ENCODE measurements at places on chromosomes 13 and 19.

DNA sequence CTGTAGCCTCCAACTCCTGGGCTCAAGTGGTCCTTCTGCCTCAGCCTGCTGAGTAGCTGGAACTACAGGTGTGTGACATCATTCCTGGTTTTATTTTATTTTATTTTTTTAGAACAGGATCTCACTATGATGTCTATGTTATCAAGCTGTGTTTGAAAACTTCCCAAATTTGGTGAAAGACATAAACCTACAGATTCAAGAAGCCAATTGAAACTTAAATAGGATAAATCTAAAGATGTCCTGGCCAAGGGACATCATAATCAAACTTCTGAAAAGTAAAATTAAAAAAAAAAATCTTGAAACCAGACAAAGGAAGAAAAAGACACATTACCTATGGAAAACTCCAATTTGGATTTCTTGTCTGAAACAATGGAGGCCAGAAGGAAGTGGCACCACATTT, 23.1 kb upstream of the PDX1 start:
- peaks cover 54% of the 10 kb centered on the region for H3K27me3 ChIP-seq
- H3K27ac ChIP-seq, result no peak overlapping the region
- DNase-seq, result no peak
- no peaks in the 10 kb centered on the region for H3K4me1 ChIP-seq
- H3K4me3 ChIP-seq, result no peak overlapping the region
- H3K36me3 ChIP-seq, result no peaks in the 10 kb centered on the region

GRCh38 chr19:11181488-11181887, 15.9 kb downstream of the KANK2 start:
- H3K4me1 ChIP-seq, result peaks cover 7% of the 10 kb centered on the region
- no peak overlapping the region for H3K27ac ChIP-seq

- H3K27ac ChIP-seq, result no peak overlapping the region
- H3K4me3 ChIP-seq, result no peak overlapping the region
These were observed 837.0 kb downstream of the SLITRK6 start for GRCh38 chr13:84962141-84962750.

GRCh38 chr13:48476215-48476614, 56.7 kb downstream of the RCBTB2 start:
- no peaks in the 10 kb centered on the region for H3K27me3 ChIP-seq
- DNase-seq, result no peak
- no peak overlapping the region for H3K27ac ChIP-seq
- peaks cover 62% of the 10 kb centered on the region for H3K36me3 ChIP-seq

GRCh38 chr19:11166281-11167142, 10.9 kb upstream of the SPC24 start:
- no peak overlapping the region for H3K4me3 ChIP-seq
- H3K4me1 ChIP-seq, result no peaks in the 10 kb centered on the region
- H3K36me3 ChIP-seq, result no peaks in the 10 kb centered on the region
- no peak for DNase-seq
- H3K27ac ChIP-seq, result no peak overlapping the region
- H3K27me3 ChIP-seq, result no peaks in the 10 kb centered on the region

- no peak for DNase-seq
- H3K36me3 ChIP-seq, result no peaks in the 10 kb centered on the region
- no peak overlapping the region for H3K4me3 ChIP-seq
- no peak overlapping the region for H3K27ac ChIP-seq
- H3K27me3 ChIP-seq, result no peaks in the 10 kb centered on the region
- no peaks in the 10 kb centered on the region for H3K4me1 ChIP-seq
These were observed 1782.4 kb upstream of the PCDH20 start for GRCh38 chr13:63198071-63198470.

GRCh38 chr13:100890645-100891044, 216.1 kb upstream of the TMTC4 start:
- DNase-seq, result no peak
- H3K27me3 ChIP-seq, result peaks cover 9% of the 10 kb centered on the region
- no peaks in the 10 kb centered on the region for H3K36me3 ChIP-seq
- H3K27ac ChIP-seq, result no peak overlapping the region
- H3K4me3 ChIP-seq, result no peak overlapping the region
- H3K4me1 ChIP-seq, result no peaks in the 10 kb centered on the region

- no peaks in the 10 kb centered on the region for H3K4me1 ChIP-seq
- no peak overlapping the region for H3K4me3 ChIP-seq
- H3K36me3 ChIP-seq, result no peaks in the 10 kb centered on the region
- DNase-seq, result no peak
- H3K27me3 ChIP-seq, result no peaks in the 10 kb centered on the region
These were observed 827.7 kb upstream of the PCDH9 start for GRCh38 chr13:68057836-68058235.

- no peaks in the 10 kb centered on the region for H3K36me3 ChIP-seq
- H3K27me3 ChIP-seq, result no peaks in the 10 kb centered on the region
- no peak for DNase-seq
- H3K4me1 ChIP-seq, result no peaks in the 10 kb centered on the region
These were observed 855.7 kb downstream of the SLITRK5 start for GRCh38 chr13:88526853-88527215.

- H3K4me3 ChIP-seq, result no peak overlapping the region
- H3K27me3 ChIP-seq, result peaks cover 2% of the 10 kb centered on the region
- DNase-seq, result no peak
- no peaks in the 10 kb centered on the region for H3K36me3 ChIP-seq
- no peak overlapping the region for H3K27ac ChIP-seq
- H3K4me1 ChIP-seq, result no peaks in the 10 kb centered on the region
These were observed 11.3 kb downstream of the ZFR2 start for GRCh38 chr19:3857449-3858003.

DNA sequence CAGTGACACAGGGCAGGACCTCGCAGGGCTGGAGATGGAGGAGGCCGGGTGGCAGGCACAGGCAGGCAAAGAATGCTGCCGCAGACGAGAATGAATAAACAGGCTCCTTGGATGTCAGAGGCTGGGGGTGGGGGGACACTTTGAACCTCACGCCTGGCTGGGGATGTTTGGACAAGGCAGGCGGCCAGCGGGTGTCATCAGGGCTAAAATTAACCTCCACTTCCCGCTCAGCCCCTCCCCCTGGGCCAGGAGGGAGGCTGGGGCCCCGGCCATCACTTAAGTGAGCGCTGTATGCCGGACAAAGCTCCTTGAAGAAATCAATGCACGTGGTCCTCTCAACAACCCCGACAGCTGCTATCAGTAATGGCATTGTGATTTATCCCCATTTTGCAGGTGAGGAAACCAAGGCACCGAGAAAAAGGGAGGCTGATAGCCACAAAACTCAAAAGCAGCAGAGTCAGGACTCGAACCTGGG, 10.3 kb upstream of the FUT5 start:
- no peak overlapping the region for H3K27ac ChIP-seq
- H3K4me1 ChIP-seq, result no peaks in the 10 kb centered on the region
- DNase-seq, result no peak
- H3K27me3 ChIP-seq, result peaks cover 12% of the 10 kb centered on the region

- no peaks in the 10 kb centered on the region for H3K4me1 ChIP-seq
- no peak overlapping the region for H3K4me3 ChIP-seq
- no peaks in the 10 kb centered on the region for H3K36me3 ChIP-seq
These were observed 10.0 kb downstream of the FCGBP start for GRCh38 chr19:39924389-39924788.

DNA sequence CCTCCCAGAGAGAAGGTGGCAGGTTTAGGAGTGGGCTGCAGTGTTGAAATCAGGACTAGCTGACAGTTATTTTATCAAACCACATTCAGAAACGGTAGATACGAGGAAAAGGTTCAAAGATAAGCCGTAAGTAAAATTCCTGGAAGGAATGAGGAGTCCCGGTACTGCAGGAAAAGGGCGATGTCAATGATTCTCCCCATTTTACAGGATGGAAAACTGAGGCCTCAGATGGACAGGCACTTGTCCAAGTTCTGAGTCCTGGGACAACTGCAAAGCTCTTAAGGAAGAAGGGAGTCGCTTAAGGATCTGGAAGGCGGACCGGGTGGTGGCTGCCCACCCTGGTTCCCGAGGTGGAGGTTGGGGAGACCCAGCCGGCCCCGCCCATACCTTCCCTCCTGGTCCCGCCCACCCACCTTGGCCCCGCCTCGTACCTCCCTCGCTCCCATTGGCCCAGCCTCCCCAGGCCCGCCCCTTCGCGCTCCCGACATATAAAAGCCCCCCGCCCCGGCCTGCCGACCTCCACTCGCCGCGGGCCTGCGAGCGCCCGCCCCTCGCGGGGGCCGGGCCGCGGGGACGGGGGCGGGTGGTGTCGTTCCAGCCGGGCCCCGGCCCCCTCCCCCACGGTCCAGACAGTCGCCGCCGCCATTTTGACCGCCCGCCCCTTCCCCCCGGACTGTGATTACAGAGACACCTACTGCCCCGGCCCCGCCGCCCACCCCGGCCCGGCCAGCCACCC, 603 bp downstream of the RFX1 start:
- H3K27me3 ChIP-seq, result no peaks in the 10 kb centered on the region
- peak overlapping the region; percentile 97 for H3K4me3 ChIP-seq
- peak overlapping the region; percentile 99 for H3K27ac ChIP-seq
- peaks cover 3% of the 10 kb centered on the region for H3K36me3 ChIP-seq

DNA sequence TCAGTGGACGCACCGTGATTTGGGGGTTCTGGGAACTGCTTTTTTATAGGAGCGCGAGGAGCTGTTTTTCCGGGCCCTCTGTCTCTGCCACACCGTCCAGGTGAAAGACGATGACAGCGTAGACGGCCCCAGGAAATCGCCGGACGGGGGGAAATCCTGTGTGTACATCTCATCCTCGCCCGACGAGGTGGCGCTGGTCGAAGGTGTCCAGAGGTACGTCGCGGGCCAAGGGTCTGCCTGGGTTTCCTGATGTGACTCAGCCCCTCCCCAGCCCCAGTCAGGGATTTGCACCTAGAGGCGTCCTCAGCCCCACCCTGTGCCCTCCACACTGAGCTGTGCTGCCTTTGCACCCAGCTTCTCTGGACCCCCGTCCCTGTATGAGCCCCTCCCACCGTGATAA, 136.2 kb upstream of the MCF2L start:
- no peaks in the 10 kb centered on the region for H3K27me3 ChIP-seq
- H3K4me3 ChIP-seq, result no peak overlapping the region
- H3K27ac ChIP-seq, result no peak overlapping the region
- DNase-seq, result no peak

- peaks cover 28% of the 10 kb centered on the region for H3K4me1 ChIP-seq
- H3K4me3 ChIP-seq, result peak overlapping the region; percentile 52
- peak overlapping the region; percentile 86 for H3K27ac ChIP-seq
- peak; percentile 60 for DNase-seq
These were observed 431.7 kb downstream of the KLF12 start for GRCh38 chr13:73702419-73703071.

- no peak overlapping the region for H3K27ac ChIP-seq
- H3K4me3 ChIP-seq, result no peak overlapping the region
These were observed 108.4 kb downstream of the LHFPL6 start for GRCh38 chr13:39494633-39495032.

- H3K27me3 ChIP-seq, result no peaks in the 10 kb centered on the region
- no peaks in the 10 kb centered on the region for H3K36me3 ChIP-seq
- no peak overlapping the region for H3K27ac ChIP-seq
- H3K4me1 ChIP-seq, result no peaks in the 10 kb centered on the region
- DNase-seq, result no peak
These were observed 326.2 kb upstream of the GPC6 start for GRCh38 chr13:92900446-92900845.

- H3K27me3 ChIP-seq, result peaks cover 50% of the 10 kb centered on the region
- peaks cover 1% of the 10 kb centered on the region for H3K36me3 ChIP-seq
These were observed 96.2 kb downstream of the INSR start for GRCh38 chr19:7197760-7198696.

DNA sequence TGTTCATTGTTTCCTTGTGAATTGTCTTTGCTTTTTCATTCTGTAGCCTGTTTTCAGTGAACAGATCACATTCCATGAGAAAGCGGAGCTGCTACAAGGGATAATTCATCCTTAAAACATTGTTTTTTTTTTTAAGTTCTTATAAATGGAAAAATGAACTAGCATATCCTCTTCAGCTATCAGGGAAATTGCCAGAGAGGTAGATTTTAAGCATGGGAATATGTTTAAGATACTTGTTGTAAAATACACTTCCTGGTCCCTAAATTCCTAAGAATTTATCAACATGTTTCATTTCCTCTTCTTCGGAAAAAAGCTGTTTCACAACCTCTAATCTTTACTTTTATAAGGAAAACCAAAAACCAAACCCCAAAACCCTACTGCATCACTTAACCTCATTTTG, 238.0 kb downstream of the POSTN start:
- no peaks in the 10 kb centered on the region for H3K4me1 ChIP-seq
- no peaks in the 10 kb centered on the region for H3K27me3 ChIP-seq
- no peak overlapping the region for H3K4me3 ChIP-seq
- no peaks in the 10 kb centered on the region for H3K36me3 ChIP-seq

- H3K27ac ChIP-seq, result no peak overlapping the region
- no peak overlapping the region for H3K4me3 ChIP-seq
- H3K4me1 ChIP-seq, result no peaks in the 10 kb centered on the region
- no peak for DNase-seq
These were observed 31.8 kb downstream of the DOCK9 start for GRCh38 chr13:98945863-98946605.

DNA sequence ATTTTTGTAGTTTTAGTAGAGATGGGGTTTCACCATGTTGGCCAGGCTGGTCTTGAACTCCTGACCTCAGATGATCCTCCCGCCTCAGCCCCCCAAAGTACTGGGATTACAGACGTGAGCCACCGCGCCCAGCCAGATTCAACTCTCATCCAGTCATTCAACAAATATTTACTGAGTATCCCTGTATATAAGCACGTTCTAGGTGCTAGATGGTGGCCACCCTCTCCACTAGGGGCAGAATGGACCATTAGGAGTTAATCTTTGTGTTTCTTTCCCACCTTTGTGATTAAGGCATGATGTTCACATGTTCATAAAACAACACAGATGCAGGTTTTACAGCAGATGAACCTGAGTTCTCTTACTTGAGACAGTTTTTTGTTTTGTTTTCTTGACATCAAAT, 7.3 kb downstream of the SHKBP1 start:
- H3K36me3 ChIP-seq, result peaks cover 40% of the 10 kb centered on the region
- no peaks in the 10 kb centered on the region for H3K27me3 ChIP-seq
- no peak overlapping the region for H3K4me3 ChIP-seq
- H3K4me1 ChIP-seq, result peaks cover 11% of the 10 kb centered on the region

GRCh38 chr19:1055028-1055425, 11.9 kb upstream of the ARHGAP45 start:
- no peak for DNase-seq
- H3K27me3 ChIP-seq, result no peaks in the 10 kb centered on the region
- no peak overlapping the region for H3K27ac ChIP-seq
- H3K36me3 ChIP-seq, result peaks cover 12% of the 10 kb centered on the region
- peaks cover 8% of the 10 kb centered on the region for H3K4me1 ChIP-seq

GRCh38 chr13:99331881-99332293, 24.7 kb upstream of the GPR183 start:
- no peaks in the 10 kb centered on the region for H3K27me3 ChIP-seq
- no peak overlapping the region for H3K27ac ChIP-seq
- DNase-seq, result peak; percentile 55

DNA sequence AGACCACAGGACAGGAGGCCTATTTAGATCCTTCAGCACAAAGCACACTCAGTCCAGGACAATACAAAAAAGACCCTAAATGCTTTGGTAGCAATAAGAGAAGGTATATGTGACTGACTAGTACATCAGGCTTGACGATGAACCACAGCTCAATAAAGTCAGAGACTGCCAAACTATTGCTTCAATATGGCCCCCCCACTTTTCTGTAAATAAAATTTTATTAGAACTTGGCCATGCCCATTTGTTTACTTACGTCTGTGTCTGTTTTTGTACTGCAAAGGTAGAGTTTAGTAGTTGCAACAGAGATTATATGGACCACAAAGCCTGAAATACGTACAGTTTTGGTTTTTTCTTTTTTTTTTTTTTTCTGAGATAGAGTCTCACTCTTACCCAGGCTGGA, 136.7 kb downstream of the IRS2 start:
- no peak overlapping the region for H3K4me3 ChIP-seq
- H3K27me3 ChIP-seq, result no peaks in the 10 kb centered on the region
- no peaks in the 10 kb centered on the region for H3K4me1 ChIP-seq
- H3K27ac ChIP-seq, result no peak overlapping the region

- peak overlapping the region; percentile 69 for H3K4me3 ChIP-seq
- H3K27me3 ChIP-seq, result no peaks in the 10 kb centered on the region
- H3K27ac ChIP-seq, result peak overlapping the region; percentile 85
- no peaks in the 10 kb centered on the region for H3K36me3 ChIP-seq
- peaks cover 19% of the 10 kb centered on the region for H3K4me1 ChIP-seq
- peak; percentile 69 for DNase-seq
These were observed 13.2 kb upstream of the ASF1B start for GRCh38 chr19:14149509-14149994.
